ENCODE measurements at places on chromosomes 12 and 14.

GRCh38 chr14:72452774-72453173, 441.1 kb downstream of the DPF3 start:
- no peak for DNase-seq

DNA sequence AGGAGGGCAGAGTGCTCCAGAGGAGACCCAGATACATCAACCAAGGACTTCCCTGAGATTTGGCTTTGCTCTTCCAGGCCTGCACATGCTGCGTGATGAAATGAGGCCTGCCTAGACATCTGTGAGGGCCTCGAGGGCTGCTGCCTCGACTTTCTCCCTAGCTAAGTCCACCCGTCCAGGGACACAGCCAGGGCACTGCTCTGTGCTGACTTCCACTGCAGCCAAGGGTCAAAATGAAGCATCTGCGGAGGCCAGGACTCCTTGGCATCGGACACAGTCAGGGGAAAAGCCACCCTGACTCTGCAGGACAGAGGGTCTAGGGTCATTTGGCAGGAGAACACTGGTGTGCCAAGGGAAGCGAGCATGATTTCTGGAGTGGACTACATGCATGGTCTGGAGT, 10.7 kb downstream of the SLC25A47 start:
- no peak for DNase-seq

DNA sequence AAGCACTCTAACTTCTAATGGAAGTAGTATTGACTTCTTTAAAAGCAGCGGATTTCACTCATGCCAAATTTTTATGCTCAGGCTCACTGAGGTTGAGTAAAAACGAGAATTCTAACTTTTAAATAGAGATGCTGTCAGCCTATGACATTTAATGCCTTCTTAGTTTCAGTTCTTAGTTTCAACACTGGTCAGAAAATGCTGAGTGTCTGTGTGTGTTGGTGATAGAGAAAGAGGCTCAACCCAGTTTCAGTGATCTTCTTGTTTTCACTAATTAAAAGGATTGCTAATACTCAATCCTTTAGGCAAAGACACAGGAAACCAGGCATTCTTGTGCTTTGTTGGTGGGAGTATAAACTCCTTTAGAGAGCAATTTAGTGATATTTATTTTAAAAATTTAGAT, 31.0 kb downstream of the PEBP1 start:
- no peak for DNase-seq

GRCh38 chr12:9796971-9797370, 30.3 kb upstream of the KLRF1 start:
- no peak for DNase-seq

DNA sequence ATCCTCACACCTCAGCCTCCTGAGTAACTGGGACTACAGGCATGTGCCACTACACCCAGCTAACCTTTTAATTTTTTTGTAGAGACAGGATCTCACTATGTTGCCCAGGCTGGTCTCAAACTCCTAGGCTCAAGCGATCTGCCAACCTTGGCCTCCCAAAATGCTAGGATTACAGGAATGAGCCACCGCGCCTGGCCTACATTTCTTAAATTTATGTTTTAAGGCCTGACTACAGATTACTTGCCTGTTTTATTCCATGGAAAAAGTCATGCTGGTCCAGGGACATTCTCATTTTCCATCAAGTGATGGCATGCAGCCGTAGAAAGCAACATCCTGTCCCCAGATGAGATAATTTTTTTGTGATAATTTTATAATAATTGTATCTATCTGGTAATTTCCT, 6.1 kb downstream of the CD9 start:
- no peak for DNase-seq

DNA sequence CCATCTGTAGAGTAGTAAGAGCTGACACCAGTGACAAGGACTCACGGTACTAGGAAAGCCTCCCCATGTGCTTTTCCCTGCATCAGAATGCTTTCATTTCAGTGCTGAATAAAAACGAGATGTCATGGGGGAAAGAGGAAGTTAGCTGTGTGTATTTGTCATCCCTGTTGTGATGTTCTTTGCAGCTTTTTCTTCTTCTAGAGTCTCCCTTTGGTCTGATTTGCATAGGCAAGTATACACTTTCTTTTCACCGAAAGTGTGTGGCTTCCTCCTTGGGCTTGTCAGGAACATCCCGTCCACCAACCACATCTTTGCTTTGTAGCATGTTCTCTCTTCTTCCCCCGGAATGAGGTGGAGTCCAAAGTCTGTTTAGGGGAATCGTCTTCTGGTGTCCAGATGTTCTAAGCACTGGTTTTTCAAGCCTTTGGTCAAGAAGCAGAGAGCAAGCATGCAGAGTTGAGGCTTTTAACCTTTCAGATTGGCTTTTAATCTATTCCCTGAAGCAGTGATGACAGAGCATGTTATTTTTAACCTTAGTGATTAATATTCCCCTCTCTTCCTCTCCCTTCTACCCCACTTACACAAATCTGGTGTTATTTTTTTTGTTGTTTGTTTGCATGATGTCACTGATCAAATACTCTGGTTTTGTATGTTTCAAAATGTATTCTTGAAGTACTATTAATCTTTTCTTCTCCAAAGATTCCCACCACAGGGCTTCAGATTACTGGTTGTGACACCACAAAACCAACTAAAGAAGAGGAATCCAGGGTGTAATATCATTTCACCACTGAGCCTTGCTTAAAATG, 163.4 kb downstream of the SAMD4A start:
- no peak for DNase-seq

DNA sequence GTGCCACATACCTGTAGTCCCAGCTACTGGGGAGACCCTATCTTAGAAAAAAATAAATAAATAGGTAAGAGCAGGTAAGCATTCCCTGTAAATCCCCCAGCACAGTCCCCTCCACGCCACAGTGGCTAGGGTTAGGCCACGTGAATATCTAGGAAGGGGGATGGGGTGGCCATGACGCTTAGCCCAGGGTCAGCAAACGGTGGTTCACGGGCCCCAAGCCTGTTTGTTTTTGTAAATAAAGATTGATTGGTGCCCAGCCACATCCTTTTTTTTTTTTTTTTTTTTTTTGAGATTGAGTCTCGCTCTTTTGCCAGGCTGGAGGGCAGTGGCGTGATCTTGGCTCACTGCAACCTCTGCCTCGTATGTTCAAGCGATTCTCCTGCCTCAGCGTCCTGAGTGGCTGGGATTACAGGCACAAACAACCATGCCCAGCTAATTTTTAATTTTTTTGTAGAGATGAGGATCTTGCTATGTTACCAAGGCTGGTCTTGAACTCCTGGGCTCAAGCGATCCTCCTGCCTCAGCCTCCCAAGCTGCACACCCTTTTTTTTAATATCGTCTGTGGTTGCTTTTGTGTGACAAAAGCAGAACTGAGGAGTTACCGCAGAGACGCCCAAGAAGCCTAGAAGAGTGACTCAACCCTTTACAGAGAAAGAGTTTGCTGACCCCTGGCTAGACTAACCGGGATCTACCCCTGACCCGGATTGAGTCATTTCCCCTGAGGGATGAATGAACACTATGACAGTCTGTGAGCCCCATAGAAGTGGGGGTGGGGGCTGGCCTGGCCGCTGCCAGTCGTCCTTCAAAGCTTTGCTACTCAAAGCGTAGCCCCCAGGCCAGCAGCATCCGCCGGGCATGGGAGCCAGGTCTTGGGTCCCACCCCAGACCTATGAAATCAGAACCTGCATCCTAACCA, 113.7 kb upstream of the NCOR2 start:
- DNase-seq, result no peak

DNA sequence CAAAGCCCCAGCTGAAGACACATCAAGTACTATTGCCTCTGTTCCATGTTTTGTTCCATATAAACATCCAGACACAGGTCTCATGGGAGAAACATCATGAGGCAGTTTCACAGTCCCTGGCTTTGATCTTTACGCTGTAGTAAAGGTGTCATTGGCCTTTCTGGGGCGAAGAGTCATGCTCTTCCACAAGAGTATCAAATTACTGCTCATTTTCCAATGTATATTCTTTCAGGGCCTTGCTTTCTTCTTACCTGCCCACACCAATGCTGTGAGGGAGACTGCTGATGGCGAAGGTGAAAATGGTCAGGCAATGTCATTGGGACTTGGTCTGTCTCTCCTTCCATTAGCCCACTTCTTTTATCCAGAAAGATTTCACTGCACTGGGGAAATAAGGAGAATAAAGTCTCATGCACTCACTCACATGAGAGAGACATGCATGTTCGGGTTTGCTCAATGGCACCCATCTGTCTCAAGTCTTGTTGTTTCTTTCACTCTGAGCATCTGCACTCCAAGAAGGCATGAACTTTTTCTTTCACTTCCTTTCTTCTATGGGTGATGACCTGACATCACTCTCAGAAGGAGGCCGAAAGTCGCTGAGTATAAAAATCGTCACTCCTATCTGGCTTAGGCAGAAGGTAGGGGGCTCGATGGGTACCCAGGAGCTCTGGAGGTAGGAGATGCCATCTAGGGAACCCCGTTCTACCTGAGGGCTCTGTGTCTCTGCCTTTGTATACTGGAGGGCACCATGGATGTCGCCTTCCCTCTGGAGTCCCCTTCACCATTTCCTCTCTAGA, 1.3 kb upstream of the JDP2 start:
- DNase-seq, result no peak

DNA sequence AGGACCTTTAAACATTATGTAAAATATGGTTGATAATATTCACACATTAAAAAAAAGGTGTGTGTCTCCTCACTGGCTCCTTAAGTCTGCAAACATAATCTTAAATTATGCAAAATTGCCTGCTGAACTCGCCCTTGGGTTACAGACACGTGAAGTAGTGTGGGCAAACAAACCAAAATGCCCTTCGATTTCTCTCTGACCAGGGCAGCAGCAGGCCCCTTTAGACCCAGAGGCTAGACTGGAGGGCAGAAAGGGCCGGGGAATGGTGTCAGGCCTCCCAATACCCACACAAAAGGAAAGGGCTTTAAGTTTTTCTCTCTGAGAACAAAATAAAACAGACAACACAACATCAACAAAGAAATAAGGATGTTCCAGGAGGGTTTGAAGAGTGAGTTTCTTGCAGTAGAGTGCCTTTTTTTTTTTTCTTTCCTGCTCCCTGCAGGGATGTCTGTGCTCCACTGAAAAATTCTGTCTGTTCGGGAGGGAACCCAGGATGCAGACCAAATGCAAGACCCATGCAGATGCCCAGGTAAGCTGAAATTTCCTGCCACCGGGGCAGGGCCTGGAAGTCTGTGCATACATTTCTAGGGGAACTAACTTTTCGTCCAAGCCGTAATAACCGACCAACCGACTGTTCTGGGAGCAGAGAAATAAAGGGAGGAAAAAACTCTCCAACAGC, 1.7 kb downstream of the TBX3 start:
- DNase-seq, result no peak

DNA sequence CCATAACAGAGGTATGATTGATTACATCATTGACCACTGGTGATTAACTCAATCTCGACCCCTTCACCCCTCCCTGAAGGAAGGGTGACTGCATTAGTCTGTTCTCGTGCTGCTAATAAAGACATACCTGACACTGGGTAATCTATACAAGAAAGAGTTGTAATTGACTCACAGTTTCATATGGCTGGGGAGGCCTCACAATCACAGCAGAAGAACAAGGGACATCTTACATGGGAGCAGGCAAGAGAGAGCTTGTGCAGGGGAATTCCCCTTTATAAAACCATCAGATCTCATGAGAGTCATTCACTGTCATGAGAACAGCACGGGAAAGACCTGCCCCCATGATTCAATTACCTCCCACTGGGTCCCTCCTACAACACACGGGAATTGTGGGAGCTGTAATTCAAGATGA, 55.9 kb upstream of the TMCC3 start:
- DNase-seq, result no peak
